Right cardiac atrium (tissue), 5 donors: ENCODE measurements at places on chromosomes 2 and 18.
A peak's percentile ranks its signal among the peaks of the same experiment; 100 is the strongest.

GRCh38 chr18:35549564-35549963 is 32.0 kb upstream of the GALNT1 start:
- no peak for DNase-seq

- DNase-seq = no peak
These were observed 233.4 kb downstream of the RIT2 start for GRCh38 chr18:42882122-42882521.

DNA sequence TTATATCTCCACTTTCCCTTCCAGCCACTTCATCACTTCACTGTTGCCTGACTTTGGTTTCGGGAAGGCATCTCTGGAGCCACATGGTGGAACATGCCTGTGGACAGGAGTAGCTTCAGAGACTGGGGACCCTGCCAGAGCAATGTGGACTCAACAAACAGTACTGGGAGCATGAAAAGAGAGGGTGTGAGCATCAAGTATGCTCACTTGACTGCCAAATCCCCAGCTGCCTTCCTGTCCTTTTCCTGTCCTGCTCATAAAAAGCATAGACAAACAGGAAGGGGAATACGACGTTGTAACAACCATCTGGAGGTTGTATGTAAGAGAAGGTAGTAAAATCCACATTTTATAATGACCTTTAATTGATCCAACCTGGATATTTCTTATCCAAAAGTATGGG is 61.3 kb upstream of the CSRNP3 start:
- no peak for DNase-seq

DNA sequence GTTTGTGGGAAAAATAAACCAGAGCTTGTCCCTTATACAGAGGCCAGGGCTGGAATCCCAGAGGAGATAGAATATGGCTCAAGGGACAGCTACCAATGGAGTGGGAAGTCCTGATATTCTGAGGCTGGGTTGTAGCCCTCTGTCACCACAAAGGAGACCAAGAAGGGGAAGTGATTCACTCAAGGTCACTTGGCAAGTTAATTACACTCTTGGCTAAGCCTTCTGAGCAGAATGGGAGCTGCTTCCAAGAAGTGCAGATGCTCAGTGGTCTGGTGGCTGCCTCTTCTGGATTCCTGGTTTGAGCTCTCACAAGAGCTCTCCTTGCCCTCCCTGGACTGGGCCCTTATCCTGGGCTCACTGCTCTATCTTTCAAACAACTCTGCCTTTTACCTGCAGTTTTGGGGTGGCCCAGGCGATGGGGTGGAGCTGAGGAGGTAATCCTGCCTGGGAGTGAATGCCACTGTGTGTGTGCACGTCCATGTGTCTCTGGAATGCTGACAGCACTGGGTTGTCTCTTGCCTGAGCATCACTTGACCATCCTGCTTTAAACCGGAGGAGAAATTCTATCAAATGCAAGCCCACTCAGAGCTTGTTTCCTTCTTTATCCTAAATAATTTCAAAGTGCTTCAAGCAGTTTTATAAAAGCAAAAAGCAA is 168.2 kb downstream of the KCNS3 start:
- DNase-seq = no peak

- DNase-seq = no peak
These were observed 272.9 kb upstream of the FIGN start for GRCh38 chr2:164008752-164009151.

DNA sequence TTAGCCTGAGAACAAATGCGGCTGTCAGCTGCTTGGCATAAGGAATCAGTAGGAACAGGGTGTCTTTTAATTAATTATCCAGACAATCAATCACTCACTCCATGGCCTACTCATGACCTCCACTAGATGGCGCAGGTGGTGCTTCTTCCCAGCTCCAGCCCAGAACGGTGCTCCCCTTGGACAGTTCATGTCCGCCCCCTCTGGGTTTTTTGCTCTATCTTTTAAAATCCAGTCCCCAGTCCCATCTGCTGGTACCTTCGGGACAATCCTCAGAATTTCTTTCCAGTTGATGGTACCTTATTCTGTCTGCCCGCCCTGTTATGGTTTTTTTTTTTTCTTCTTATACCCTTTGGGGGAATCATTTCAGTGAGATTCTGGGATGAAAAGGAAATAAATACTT is 99.8 kb downstream of the CACNB4 start:
- peak; percentile 24 for DNase-seq

GRCh38 chr2:20506201-20506685 is 59.4 kb downstream of the RHOB start:
- no peak for DNase-seq

DNA sequence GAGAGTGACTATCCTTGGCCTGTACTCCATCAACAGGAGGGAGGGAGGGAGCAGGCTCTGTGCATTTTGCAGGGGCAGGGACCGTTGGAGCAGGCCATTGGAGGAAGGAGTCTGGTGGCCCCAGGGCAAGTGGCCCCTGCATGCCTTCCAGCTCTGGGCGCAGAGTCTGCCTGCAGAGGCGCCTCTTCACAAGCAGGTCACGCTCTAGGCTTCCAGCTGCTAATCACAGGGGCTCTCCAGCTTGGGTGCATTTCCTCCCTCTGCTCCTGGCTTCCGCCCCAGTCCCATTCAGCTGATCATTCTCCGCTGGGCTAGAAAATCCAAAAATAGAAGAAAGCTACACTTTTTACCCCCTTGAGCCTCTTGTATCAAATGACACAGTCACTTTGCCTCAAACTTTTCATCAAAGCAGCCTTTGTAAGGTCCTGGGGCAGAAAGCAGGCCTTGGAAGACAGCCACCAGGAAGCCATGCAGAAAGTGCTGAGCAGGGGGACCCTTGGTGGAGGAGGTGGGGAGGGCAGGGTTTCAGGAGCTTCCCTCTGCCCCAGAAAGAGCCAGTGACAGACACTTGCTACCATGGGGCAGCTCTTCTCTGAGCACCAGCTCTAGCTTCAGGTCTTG is 11.3 kb downstream of the TMEM247 start:
- peak; percentile 88 for DNase-seq

- DNase-seq = no peak
These were observed 160.8 kb downstream of the BCL2 start for GRCh38 chr18:63158676-63159291.

DNA sequence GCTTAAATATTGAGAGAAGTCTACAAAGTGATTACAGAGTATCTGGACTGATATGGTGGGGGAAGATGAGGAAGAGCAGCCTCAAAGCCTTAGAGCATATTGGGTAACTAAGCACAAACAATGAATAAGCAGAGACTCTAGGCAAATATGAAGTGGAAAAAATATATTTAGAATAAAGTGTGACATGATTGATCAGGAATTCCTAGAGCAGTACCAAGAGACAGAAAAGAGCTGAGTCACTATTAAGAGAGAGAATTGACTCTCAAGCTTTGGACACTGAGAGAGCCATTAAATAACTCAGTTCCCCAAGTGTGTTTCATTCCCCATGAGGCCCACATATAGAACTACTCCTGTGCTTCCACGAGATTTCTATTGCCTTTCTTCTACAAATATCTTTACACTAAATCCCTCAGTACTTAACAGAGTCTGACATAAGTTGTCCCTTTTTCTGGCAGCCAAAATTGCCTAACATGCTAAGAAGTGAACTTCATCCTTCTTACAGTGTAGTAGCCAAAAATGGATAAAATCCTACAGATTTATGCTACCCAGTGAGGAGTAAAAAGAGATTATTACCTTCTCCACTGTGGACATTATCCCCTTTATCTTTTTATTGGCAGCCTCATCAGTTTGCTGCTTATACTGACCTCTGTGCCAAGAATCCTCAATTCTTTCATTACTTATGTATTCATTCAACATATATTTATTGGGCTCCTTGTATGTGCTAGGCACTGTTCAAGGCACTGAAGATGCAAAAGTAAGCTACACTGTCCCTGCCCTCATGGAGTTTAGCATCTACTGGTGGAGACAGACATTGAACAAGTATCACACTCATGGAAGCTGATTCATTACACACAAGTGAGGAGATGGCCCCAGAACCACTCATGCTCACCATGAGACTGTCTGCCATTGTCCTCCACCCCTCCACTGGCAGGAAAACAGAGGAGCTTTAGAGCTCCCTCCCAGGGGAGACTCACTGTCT is 45.4 kb downstream of the SLC40A1 start:
- DNase-seq = no peak

DNA sequence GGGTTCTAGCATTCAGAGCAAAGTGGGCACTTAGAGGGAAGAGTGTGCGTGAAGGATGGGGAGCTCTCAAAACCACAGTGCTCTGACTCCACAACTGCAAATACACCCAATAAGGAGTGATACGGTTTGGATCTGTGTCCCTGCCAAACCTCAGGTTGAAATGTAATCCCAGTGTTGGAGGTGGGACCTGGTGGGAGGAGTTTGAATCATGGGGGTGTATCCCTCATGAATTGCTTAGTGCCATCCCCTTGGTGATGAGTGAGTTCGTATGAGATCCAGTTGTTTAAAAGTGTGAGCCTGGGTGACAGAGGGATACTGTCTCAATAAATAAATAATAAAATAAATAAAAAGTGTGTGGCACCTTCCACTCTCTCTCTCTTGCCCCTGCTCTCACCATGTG is 50.3 kb upstream of the CCDC85A start:
- DNase-seq = no peak

DNA sequence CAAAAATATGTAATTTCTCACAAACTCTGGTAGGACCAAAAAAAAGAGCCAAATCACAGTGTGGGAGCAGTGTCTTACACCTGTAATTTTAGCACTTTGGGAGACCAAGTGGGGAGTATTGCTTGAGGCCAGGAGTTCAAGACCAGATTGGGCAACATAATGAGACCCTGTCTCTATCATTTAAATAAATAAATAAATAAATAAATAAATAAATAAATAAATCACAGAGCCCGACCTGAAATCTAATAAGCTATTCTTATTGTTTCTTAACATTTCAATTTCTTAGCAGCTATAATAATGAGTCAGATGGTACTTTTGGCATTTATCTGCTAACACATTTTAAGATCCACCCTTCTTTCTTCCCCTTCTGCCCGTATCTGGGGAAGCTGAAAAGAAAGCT is 1229.6 kb downstream of the SUCLG1 start:
- no peak for DNase-seq

GRCh38 chr2:189641590-189641989 is 19.7 kb upstream of the ASNSD1 start:
- DNase-seq = no peak

DNA sequence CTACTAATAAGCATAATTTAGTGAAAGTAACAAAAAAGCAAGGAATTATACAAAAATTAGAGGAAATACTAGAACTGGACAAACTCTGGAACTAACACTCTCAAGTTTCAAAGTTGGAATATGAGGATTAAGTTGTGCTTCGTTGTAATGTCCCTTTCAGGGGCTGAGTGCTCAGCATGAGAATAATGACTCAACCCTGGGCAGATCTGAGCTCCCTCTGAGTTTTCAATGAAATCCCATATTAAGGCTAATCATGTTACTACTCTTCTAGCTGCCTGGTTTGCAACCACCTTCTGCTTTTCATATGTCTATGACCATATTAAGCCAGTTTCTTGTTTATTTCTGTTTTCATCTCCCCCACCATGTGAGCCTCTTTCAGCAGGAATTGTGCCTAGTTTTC is 274.9 kb upstream of the LRRTM4 start:
- DNase-seq = no peak

- no peak for DNase-seq
These were observed 138.8 kb downstream of the MYT1L start for GRCh38 chr2:2192091-2192955.

DNA sequence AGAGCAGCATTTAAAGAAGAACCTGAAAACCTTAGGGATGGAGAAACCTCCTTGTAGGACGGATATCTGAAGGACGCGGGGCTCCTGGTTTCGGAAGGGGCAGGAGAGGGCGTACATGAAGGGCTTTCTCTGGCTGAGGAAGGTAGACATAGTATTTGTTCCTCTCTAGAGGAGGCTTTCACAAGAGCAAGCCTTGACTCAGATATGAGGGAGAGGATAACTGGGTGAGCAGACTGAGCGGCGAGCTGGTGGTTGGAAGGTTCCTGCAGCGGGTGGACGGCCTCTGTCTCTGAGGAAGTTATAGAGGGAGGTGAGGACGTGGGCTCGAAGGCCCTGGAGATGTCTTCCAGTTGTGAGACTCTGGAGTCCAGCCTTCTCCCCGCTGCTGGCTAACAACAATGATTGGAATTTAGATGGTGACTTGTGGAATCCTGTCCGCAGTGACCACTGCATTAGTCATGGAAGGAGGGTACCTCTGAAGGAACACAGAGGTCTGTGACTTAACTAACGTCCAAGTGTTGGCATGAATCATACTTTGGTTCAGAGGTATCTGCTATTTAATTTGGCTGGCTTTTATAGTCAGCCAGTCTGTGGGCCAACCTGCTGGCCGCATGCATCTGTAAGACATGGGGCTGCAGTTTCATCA is 80.9 kb downstream of the ASAP2 start:
- no peak for DNase-seq

GRCh38 chr18:37368110-37368954 is 197.3 kb downstream of the CELF4 start:
- DNase-seq = no peak

DNA sequence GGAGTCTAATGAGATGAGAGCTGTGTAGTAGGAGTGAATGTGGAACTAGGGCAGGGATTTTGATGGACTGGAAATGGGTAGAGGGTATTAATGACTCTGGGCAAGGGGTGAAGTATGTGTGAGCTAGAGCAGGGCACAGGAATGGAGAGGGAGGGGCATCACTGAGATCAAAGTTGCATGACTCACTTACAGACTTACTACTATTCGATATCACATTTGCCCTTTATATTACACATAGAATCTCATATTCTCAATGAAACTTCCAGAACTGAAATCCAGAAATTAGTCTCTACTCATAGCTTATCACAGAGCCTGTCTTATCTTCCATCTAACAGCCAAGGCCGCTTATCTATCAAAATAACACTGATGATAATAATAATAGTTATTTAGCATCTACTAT is 20.0 kb upstream of the ITGB6 start:
- no peak for DNase-seq

DNA sequence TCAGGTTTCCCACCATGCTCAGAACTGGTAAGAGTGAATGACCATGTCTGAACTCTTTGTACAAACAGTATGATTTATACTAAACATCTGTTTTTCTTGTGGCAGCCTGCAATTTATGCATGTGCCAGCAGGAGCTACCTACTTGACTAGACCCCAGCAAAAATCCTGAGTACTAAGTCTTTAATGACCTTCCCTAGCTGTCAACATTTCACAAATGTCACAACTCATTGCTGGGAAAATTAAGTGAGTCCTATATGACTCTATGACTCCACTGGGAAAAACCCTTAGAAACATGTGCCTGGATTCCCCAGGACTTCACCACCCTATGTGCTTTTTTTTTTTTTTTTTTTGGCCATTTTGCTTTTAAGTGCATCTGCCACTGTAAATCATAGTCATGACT is 1225.8 kb downstream of the SUCLG1 start:
- no peak for DNase-seq

- DNase-seq = no peak
These were observed 27.2 kb downstream of the FAHD2B start for GRCh38 chr2:97067279-97068004.
